ENCODE measurements at places on chromosomes 1 and 21. TPM values are rescaled to one million over a fixed set of nuclear protein-coding genes. Genes with fewer than 3 reads are reported as not detected.

LORICRIN gene
- total RNA-seq: not detected

FOXJ3 gene
- total RNA-seq: 22.4 TPM

KRTAP19-3 gene
- total RNA-seq: not detected

CFAP141 gene
- total RNA-seq: not detected

LRRC39 gene
- total RNA-seq: 0.11 TPM

SELENBP1 gene
- 6.2 TPM for total RNA-seq

HSPA6 gene
- total RNA-seq: 6.5 TPM
